ENCODE measurements at places on chromosomes 7 and 10. TPM values are rescaled to one million over a fixed set of nuclear protein-coding genes. Genes with fewer than 3 reads are reported as not detected.

ZSCAN21 gene
- total RNA-seq = 4.5 TPM

DNA sequence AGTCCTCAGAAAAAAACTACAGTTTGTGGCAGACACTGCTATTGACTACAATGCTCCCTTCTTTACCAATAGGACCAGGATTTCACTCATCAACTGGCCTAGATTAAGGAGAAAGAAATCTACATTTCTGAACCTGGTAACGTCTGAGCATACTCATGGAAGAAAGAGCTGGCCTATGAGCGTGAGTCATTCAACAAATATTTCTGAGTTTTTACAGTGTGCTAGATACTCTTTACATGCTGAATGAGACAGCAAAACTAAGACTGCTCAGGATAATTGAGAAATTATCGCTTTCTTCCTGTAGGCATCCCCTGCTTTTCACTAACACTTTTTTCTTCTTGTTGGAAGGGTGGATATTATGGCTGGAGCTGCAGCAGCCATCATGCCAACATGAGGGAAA, 609.7 kb downstream of the TNS3 start:
- H3K4me3 ChIP-seq = no peak overlapping the region
- H3K27ac ChIP-seq = no peak overlapping the region
- H3K4me1 ChIP-seq = no peaks in the 10 kb centered on the region
- no peaks in the 10 kb centered on the region for H3K27me3 ChIP-seq
- no peaks in the 10 kb centered on the region for H3K36me3 ChIP-seq
- no peak for DNase-seq

CYP2C8 gene
- 0.76 TPM for total RNA-seq

DNA sequence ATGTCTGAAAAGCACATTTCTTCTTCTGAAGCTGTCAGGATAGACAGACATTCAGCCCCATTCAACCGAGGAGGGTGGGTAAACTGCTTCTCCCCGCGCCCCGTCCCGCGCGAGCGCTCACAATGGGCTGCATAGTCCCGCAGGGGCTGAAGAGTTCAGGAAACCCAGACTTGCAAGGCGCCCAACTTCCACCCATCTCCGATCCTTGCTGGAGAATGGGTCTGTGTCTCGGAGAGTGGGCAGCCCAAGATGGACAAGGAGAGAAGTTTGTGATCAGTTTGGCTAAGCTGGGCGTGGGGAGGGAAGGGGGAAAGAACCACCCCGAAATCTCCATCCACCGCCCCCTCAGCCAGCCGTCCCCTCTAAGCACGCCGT, 686 bp downstream of the AASS start:
- H3K4me3 ChIP-seq = peak overlapping the region; percentile 67
- no peak for DNase-seq
- no peak overlapping the region for H3K27ac ChIP-seq
- H3K27me3 ChIP-seq = peaks cover 5% of the 10 kb centered on the region
- no peaks in the 10 kb centered on the region for H3K36me3 ChIP-seq
